MG63 (cell line): ENCODE measurements at places on chromosomes 7 and 10. TPM values are rescaled to one million over a fixed set of nuclear protein-coding genes. Genes with fewer than 3 reads are reported as not detected.
A peak's percentile ranks its signal among the peaks of the same experiment; 100 is the strongest.

- DNase-seq = no peak
Measured at GRCh38 chr7:130322615-130323014, 22.0 kb upstream of the CPA5 start.

- DNase-seq = no peak
Measured at GRCh38 chr7:3955026-3955425, 654.0 kb downstream of the SDK1 start.

- DNase-seq = peak; percentile 25
Measured at GRCh38 chr10:131396121-131397050, 84.9 kb upstream of the TCERG1L start.

Gene CRHR2
- not detected in 2 replicates for total RNA-seq

Gene CYP17A1
- not detected in 2 replicates for total RNA-seq

Gene AGK
- 18.0 and 23.3 TPM in 2 replicates for total RNA-seq
